Chondrocyte (in vitro differentiated cells): ENCODE measurements at places on chromosomes 5 and 9. TPM values are rescaled to one million over a fixed set of nuclear protein-coding genes. Genes with fewer than 3 reads are reported as not detected.

- H3K4me1 ChIP-seq: peaks cover 28% of the 10 kb centered on the region
- H3K4me3 ChIP-seq: peak overlapping the region; percentile 84
- H3K27ac ChIP-seq: peak overlapping the region; percentile 6
- H3K36me3 ChIP-seq: peaks cover 7% of the 10 kb centered on the region
Measured at GRCh38 chr5:128539038-128539429, 989 bp upstream of the FBN2 start.

COL5A1 gene
- 2,235 to 2,410 TPM (median 2,315 TPM) in 3 replicates for total RNA-seq

DNA sequence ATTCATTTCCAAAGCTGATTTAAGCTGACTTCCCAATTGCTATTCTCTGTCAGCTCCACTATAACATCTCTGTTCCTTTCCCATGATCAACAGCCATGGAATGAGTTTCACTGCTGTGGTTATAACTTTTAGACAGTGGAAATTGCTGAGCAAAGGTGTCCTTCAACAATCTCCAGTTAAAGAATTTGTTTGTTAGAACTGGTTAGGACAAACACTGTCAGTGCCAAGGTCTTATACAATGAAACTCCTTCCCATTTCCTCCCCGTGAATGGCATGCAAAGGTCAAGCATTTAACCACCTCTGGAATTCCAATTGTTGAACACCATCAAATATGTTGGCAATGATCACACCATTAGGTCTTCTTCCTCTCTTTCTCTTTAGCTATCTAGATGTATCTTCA, 45.7 kb upstream of the GHR start:
- DNase-seq: no peak
- H3K27me3 ChIP-seq: peaks cover 9% of the 10 kb centered on the region
- no peak overlapping the region for H3K4me3 ChIP-seq
- H3K36me3 ChIP-seq: no peaks in the 10 kb centered on the region
- H3K4me1 ChIP-seq: no peaks in the 10 kb centered on the region
- no peak overlapping the region for H3K27ac ChIP-seq

SV2C gene
- total RNA-seq: 0.02 TPM in 1 of 3 replicates, not detected in the others

- peaks cover 26% of the 10 kb centered on the region for H3K36me3 ChIP-seq
- peak within 1 kb of the TSS; percentile 55 for H3K4me3 ChIP-seq
- DNase-seq: no peak
- no peak within 1 kb of the TSS for H3K27ac ChIP-seq
Measured at GRCh38 chr5:141192110-141192725, at the start of gene PCDHB10. TSS of gene PCDHB10 (plus strand) at chr5:141192353. CDS start at chr5:141192553, 200 bp downstream.

- DNase-seq: no peak
- no peaks in the 10 kb centered on the region for H3K27me3 ChIP-seq
- H3K27ac ChIP-seq: no peak overlapping the region
- no peak overlapping the region for H3K4me3 ChIP-seq
- H3K36me3 ChIP-seq: peaks cover 31% of the 10 kb centered on the region
- H3K4me1 ChIP-seq: no peaks in the 10 kb centered on the region
Measured at GRCh38 chr5:150384701-150385100, 27.2 kb downstream of the TCOF1 start.

LCP2 gene
- total RNA-seq: not detected in 3 replicates

DNA sequence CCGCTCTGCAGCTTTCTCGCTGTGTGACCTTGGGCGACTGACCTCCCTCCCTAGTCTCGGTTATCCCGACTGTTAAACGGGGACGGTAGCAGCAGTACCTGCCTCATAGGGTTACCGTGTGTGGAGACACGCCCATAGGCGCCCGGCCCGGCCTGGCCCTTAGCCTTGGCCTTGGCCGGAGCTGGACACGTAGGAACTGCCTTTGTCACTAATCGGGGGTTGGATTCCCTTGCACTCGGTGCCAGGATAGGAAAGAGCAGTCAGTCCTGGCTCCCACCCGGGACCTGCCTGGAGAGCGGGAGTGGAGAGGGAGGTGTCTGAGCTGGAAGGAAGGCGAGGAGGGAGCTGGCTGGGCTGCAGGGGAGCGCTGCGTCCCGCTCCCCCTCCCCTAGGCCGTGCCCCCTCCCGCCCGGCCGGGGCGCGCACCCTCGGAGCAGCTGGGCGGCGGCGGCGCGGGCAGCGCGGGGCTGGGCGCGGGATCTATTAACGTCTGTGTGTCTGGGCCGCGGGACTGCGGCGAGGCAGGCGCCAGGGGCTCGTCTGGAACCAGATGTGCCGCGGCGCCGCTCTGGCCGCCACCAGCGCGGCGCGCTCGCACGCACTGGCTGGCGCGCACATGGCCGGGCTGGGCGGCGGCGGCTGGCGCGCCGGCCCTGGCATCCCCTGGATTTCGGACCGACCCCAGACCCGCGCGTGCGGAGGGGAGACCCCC, 31.7 kb downstream of the PRRX2 start:
- DNase-seq: no peak
- H3K4me1 ChIP-seq: peaks cover 29% of the 10 kb centered on the region
- H3K27ac ChIP-seq: peak overlapping the region; percentile 89
- H3K4me3 ChIP-seq: peak overlapping the region; percentile 67

DNA sequence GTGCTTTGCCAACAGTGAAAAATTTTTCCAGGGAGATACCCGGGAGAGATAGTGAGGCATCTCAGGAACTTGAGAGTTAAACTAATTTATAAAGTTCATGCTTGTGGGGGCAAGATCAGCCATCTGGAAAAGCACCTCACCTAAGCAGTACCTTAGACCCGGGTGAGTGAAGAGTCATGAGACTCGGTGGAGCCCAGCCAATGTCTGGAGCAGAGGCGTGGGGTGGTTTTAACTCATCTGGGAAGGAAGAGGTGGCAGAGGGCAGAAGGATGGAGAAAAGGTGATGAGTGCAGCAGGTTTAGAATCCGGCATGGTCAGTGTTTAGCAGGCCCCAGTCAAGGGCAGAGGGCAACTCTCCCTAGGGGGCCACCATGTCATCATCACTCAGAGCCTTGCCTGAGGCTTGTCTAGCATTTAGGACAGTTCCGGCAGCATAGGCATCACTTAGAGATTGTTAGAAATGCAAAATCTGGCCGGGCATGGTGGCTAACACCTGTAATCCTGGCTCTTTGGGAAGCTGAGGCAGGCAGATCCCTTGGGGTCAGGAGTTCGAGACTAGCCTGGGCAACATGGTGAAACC, 4.3 kb upstream of the RNF183 start:
- H3K27ac ChIP-seq: no peak overlapping the region
- no peaks in the 10 kb centered on the region for H3K36me3 ChIP-seq
- no peak for DNase-seq
- no peaks in the 10 kb centered on the region for H3K4me1 ChIP-seq
- peaks cover 6% of the 10 kb centered on the region for H3K27me3 ChIP-seq
- H3K4me3 ChIP-seq: no peak overlapping the region

DNA sequence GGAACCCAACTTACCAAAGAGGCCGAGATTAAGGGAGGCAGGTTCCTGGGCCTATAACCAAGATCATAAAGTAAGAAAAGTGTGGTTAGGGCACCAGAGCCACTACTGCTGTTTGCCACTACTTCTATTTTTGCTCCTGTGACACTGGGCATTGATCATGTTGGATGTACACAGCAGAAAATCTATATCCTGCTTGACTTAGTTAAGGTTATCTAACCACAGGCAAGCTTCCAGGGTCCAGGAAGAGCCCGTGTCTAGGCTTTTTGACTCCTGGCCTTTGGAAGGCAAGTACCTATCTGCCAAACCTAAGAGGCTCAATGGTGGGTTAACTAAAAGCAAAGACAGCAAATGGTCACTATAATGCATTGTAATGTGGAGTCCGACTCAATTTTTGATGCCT, 497.5 kb upstream of the DMAC1 start:
- H3K27me3 ChIP-seq: peaks cover 12% of the 10 kb centered on the region
- no peak overlapping the region for H3K4me3 ChIP-seq
- no peak for DNase-seq
- no peak overlapping the region for H3K27ac ChIP-seq

DNA sequence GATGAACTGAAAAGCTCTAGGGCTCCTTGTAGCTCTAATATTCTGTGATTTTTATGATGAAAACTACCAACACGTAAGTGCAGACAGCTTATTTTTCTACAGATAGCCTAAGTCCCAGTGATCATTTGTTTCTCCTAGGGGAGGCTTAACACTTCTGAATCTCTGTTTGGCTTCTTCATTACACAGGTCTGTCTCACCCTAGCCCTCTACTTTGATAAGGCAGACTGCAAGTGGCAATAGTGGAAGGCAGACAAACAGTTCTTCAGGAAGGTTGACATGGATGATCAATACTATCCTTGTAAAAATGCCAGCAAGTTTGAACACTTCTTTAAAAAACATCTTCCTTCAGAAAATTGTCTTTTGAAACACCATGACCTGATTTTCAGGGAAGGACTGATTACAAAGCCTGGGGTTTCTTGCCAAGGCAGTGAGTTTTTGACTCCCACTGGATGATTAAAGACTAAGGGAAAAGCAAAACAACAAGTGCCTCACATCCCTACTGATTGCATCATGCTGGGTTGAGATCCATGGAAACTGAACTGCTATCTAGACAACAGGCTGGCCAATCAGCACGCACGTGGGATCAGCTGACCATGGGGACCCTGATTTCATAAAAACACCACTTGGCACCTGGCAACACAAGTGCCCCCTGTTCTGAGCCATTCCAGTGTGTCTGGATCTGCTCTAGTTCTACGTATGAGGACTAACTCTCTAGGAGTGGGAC, 212.2 kb downstream of the SMARCA2 start:
- H3K27ac ChIP-seq: no peak overlapping the region
- no peak for DNase-seq
- H3K4me1 ChIP-seq: peaks cover 11% of the 10 kb centered on the region
- H3K27me3 ChIP-seq: no peaks in the 10 kb centered on the region
- H3K4me3 ChIP-seq: no peak overlapping the region
- peaks cover 2% of the 10 kb centered on the region for H3K36me3 ChIP-seq

DNA sequence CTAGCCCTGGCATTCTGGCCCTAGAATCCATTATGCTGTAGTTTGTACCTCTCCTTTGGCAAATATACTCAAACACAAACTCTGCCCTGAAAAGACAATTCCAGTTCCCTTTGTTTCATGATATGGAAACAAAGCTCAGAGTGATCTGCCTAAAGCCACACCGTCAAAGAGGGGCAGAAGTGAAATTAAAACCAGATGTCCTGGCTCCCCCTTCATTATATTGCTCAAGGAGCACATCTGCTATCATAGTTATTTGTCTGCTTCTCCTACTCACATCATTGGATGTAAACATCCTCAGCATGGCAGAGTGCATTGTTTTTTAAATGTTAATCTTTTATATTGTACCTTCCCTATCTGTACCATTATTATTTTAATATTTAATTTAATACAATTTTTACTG, 266.7 kb upstream of the SMARCA2 start:
- H3K27ac ChIP-seq: no peak overlapping the region
- no peak overlapping the region for H3K4me3 ChIP-seq
- no peaks in the 10 kb centered on the region for H3K36me3 ChIP-seq
- H3K27me3 ChIP-seq: no peaks in the 10 kb centered on the region

- no peaks in the 10 kb centered on the region for H3K27me3 ChIP-seq
- no peak for DNase-seq
- no peaks in the 10 kb centered on the region for H3K4me1 ChIP-seq
- no peak overlapping the region for H3K27ac ChIP-seq
- no peaks in the 10 kb centered on the region for H3K36me3 ChIP-seq
- no peak overlapping the region for H3K4me3 ChIP-seq
Measured at GRCh38 chr9:24545285-24545684, 412 bp downstream of the IZUMO3 start.

- no peaks in the 10 kb centered on the region for H3K27me3 ChIP-seq
- no peak overlapping the region for H3K4me3 ChIP-seq
- H3K36me3 ChIP-seq: no peaks in the 10 kb centered on the region
Measured at GRCh38 chr5:83281176-83281575, 190.4 kb upstream of the VCAN start.

ADRA1B gene
- 0.72 to 2.9 TPM (median 1.1 TPM) in 3 replicates for total RNA-seq

GRCh38 chr5:97528941-97529340, 345.9 kb upstream of the RIOK2 start:
- H3K4me1 ChIP-seq: peaks cover 6% of the 10 kb centered on the region
- no peak for DNase-seq
- H3K36me3 ChIP-seq: peaks cover 1% of the 10 kb centered on the region
- no peak overlapping the region for H3K4me3 ChIP-seq

GRCh38 chr9:11402621-11403020, 789.8 kb upstream of the PTPRD start:
- H3K27me3 ChIP-seq: no peaks in the 10 kb centered on the region
- no peak for DNase-seq
- H3K27ac ChIP-seq: no peak overlapping the region

- DNase-seq: no peak
- no peaks in the 10 kb centered on the region for H3K36me3 ChIP-seq
- H3K27ac ChIP-seq: no peak overlapping the region
Measured at GRCh38 chr5:127010362-127010761, 20.0 kb downstream of the MARCHF3 start.

FAM151B gene
- total RNA-seq: 5.7 to 7.1 TPM (median 7.1 TPM) in 3 replicates

GRCh38 chr5:153711755-153712154, 221.3 kb downstream of the GRIA1 start:
- no peak for DNase-seq
- no peak overlapping the region for H3K27ac ChIP-seq
- no peaks in the 10 kb centered on the region for H3K27me3 ChIP-seq
- H3K4me3 ChIP-seq: no peak overlapping the region
- no peaks in the 10 kb centered on the region for H3K36me3 ChIP-seq

DNA sequence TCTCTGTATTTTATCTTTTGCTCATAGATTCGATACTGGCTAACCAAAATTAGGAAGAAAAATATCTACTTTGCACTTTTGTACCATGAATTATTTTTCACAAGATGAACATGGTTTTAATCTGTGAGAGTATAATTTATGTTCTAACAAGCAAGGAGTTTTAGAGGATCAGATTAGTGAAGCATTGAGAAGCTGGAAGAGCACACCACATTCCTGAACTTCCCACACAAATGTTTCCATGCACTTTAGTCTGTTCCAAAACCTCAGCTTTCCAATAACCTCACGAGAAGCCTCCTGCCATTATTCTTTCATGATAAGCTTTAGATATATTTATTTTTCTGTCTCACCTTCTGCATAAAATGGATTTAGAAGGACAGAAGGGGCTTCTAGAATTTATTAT, 98.7 kb upstream of the MPDZ start:
- no peak overlapping the region for H3K4me3 ChIP-seq
- H3K27ac ChIP-seq: no peak overlapping the region
- no peaks in the 10 kb centered on the region for H3K36me3 ChIP-seq
- DNase-seq: no peak
- no peaks in the 10 kb centered on the region for H3K27me3 ChIP-seq

PDE6A gene
- 0.07 to 0.12 TPM (median 0.08 TPM) in 3 replicates for total RNA-seq

GRCh38 chr5:180604271-180604670, 13.0 kb upstream of the SCGB3A1 start:
- H3K36me3 ChIP-seq: no peaks in the 10 kb centered on the region
- no peaks in the 10 kb centered on the region for H3K4me1 ChIP-seq
- H3K4me3 ChIP-seq: no peak overlapping the region
- no peaks in the 10 kb centered on the region for H3K27me3 ChIP-seq
- peak; percentile 63 for DNase-seq

DNA sequence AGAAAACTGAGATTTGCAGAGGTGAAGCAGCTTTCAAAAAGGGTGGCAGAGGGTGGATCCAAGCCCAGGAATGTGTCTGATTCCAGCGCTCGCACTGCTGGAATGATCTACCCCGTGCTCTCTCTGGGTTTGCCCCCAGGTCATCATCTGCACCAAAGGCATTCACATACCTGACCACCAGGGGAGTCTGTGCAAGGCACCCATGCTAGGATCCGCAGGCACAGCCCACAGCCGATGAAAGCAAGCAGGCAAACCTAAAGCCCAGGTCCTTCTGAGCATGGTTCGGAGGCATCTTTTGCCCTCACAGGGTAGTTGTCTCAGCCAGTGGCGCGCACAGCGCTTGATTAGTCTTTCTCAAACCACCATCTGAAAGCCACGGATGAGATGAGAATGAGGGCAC, 56.6 kb downstream of the TEK start:
- H3K36me3 ChIP-seq: no peaks in the 10 kb centered on the region
- peaks cover 33% of the 10 kb centered on the region for H3K4me1 ChIP-seq
- DNase-seq: peak; percentile 66
- H3K4me3 ChIP-seq: no peak overlapping the region
- no peak overlapping the region for H3K27ac ChIP-seq
- no peaks in the 10 kb centered on the region for H3K27me3 ChIP-seq

- no peak overlapping the region for H3K4me3 ChIP-seq
- peaks cover 25% of the 10 kb centered on the region for H3K36me3 ChIP-seq
- H3K27me3 ChIP-seq: no peaks in the 10 kb centered on the region
- no peak overlapping the region for H3K27ac ChIP-seq
Measured at GRCh38 chr5:97163360-97163764, 19.7 kb downstream of the RIOK2 start.
